Right ventricle myocardium superior (tissue), 1 donor: ENCODE measurements at places on chromosomes 4 and X. TPM values are rescaled to one million over a fixed set of nuclear protein-coding genes. Genes with fewer than 3 reads are reported as not detected.

The MAGED4 gene
- 0.35 TPM for total RNA-seq

GRCh38 chr4:23882976-23883531, 6.8 kb downstream of the PPARGC1A start:
- no peak for DNase-seq

DNA sequence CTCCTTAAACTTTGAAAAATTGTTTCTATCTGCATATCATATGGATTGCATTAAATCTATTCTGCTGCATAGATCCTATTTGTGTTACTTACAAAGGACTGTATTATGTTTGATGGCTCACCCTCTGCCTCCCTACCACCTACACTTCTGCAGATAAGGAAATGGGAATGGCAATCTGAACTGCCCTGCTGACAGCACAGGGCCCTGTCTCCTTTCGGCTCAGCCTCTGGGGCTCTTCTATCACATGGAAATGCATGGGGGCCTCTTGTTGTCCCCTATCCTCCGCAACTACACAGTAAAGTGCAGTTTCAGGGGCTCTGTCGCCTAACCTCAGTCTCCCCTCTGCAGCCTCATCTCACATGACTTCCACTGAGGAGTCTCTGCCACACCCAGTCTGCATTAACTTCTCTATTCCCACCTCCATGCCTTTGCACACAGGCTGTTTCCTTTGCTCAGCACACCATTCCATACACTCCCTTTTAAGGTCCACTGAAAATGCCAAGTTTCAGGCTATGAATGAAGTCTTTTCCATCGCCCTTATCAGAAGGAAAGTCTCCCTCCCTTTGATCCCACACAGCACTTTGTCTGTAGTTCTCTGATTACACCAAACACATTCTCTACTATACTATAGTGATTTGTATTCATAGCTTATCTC, 12.5 kb downstream of the RELL1 start:
- no peak for DNase-seq

DNA sequence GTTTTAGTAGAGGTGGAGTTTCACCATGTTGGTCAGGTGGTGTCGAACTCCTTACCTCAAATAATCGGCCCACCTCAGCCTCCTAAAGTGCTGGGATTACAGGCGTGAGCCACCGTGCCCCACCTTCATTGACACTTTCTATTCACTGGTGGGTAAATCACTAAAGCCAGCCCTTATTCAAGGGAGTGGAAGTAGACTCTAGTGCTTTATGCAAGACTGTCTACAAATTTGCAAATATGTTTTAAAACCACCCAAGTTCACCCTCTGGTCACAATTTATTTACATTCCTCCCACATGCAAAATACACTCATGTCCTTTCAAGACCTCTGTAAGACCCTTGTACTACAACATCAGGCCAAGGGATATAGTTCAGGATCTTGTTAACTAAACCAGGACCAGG, 45.0 kb downstream of the SLC34A2 start:
- no peak for DNase-seq

GRCh38 chr4:6452116-6452896, 20.1 kb downstream of the PPP2R2C start:
- no peak for DNase-seq

- DNase-seq: no peak
Observed at GRCh38 chr4:25977397-25978170, 63.6 kb downstream of the SMIM20 start.
